Fibroblast of villous mesenchyme (primary cell): ENCODE measurements at places on chromosomes 12 and 14.
A peak's percentile ranks its signal among the peaks of the same experiment; 100 is the strongest.

- no peak for DNase-seq
These were observed 7.0 kb downstream of the DGKA start for GRCh38 chr12:55937981-55938380.

DNA sequence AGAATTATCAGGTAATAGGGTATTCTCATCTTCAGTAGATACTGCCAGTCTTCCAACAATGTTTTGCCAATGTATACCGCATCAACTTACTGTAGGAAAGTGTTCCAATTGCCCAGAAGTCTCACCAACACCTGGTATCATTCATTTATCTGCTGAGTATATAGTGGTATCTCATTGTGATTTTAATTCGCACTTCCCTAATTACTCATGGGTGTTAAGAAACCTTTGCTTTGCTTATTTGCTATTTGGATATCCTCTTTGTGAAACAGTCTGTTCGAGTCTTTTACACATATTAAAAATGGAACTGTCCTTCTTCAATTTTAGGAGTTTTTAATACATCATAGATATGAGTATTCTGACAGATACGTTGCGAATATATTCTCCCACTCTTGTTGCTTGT, 6.1 kb downstream of the TM7SF3 start:
- no peak for DNase-seq

DNA sequence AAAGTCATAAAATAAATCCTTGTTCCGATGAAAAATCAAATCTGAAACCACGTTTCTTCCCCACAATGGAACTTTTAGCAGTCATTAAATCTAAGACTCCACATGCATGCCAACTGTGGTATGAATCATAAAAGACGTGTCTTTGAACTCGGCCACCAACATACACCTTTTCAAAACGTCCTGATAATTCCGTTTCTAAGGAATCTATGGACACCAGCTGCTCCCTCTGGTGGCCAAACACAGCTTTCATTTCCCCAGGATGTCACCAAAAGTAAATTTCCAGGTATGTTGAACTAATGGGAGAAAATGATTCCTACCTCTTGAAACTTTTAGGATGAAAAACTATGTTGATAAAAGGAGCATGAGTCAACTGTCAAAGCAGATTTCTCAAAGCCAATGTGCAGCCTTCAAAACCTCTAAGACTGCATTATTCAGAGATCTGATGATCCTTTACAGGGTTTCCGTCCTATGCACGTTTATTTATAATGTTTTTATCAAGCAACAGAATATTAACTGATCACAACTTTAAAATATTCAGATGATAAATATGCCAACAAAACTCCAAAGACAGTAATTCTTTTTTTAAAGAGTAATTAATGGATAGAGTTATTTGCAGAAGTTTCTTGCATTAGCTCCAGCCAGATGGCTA, 96.2 kb downstream of the CIT start:
- peak; percentile 67 for DNase-seq

- no peak for DNase-seq
These were observed 67.9 kb upstream of the TMEM132D start for GRCh38 chr12:129971721-129972120.

DNA sequence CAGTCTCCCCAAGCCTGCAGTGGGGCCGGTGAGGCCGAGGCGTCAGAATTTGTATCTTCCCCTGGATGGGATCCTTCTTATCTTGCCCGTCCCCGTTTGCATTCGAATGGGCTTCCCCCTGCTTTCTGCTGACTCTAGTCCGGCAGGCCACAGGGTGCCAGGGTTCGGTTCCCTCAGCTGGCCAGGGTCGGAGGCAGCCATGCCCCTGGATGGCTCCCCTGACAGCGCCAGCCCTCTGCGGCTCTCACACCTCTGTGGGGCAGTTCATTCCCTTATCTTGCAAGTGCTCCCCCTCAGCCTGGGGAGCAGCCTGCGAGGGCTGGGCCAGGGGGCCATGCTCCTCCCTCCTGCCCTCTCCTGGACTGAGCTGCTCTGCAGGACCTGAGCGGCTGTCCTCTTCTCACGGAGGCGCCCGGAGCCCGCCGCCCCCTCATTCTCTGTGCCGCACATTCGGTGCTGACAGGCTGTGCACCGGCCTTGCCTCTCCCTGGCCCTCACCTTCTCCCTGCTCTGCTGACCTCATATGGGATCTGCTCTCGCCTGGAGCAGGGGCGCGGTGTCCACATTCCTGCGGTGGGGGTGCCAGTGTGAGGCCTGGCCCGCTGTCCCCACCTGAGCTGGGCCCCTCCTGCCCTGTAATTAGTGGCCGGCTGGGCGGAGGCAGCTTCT, 32.8 kb downstream of the KIF26A start:
- DNase-seq = no peak

GRCh38 chr12:31003861-31004640, 69.6 kb upstream of the DDX11 start:
- no peak for DNase-seq

DNA sequence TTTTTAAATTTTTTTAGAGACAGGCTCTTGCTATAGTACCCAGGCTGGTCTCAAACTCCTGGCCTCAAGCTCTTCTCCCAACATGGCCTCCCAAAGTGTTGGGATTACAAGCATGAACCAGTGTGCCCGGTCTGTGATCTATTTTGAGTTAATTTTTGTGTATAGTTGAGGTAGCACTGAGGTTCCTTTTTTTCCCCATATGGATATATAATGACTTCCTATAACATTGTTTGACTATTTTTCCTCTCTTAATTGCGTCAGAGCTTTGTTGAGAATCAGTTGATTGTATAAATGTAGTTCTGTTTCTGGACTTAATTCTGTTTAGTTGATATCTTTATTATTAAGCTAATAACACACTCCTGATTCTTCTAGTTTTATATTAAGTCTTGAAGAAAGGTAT, 8.6 kb upstream of the M6PR start:
- no peak for DNase-seq

DNA sequence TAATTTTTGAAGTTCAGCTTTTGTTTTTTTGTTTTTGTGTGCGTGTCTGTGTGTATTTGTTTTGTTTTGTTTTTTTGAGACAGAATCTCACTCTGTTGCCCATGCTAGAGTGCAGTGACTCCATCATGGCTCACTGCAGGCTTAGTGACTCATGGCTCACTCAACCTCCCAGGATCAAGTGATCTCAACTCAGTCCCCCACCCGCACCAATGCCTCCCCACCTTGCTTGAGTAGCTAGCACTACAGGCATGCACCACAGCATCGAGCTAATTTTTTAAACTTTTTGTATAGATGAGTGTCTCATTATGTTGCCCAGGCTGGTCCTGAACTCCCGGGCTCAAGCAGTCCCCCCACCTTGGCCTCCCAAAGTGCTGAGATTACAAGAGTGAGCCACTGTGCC, 981.4 kb downstream of the BCL11B start:
- DNase-seq = no peak

DNA sequence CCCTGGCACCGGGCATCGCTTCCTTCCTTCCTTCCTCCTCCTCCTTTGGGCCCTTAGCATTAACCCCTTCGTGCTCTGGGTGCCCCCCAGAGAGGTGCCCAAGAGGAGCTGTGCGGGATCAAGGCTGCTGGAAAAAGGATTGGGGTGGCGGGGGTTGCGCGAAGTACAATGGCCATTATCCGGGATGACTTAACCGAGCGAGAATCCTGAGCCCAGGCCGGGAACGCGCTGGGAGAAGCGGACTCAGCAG, 2.8 kb downstream of the DHH start:
- DNase-seq = no peak

- no peak for DNase-seq
These were observed 23.3 kb upstream of the GYS2 start for GRCh38 chr12:21627924-21628323.

DNA sequence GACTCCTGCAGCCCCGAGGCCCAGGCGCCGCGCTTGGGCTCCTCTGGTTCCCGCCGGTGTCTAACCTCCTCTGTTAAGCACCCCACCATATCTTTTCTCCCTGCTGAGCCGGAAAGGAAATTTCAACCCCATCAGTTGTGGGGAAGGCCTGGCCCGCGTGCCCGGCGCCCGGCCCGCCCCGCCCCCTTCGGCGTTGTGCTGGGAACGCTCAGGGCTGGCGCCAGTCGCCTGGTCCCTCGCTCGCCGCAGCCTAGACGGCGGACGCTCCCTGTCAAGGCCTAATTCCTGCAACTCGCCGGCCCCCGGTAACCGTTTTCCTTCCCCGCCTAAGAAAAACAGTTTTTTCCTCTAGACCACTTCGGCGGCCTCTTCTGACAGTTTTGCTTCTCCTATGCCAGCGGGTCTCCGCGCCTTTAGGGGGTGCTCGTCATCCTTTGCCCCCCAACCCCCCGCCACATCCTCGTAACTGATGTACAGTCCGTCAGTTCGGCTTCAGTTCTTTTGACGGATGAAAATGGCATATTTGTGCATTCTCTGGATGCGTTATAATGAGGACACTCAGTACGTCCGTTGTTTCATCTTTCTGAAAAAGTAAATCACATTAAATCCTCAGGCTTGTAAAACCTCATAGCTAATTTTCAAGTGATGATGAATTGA, 506 bp upstream of the NAP1L1 start:
- no peak for DNase-seq

DNA sequence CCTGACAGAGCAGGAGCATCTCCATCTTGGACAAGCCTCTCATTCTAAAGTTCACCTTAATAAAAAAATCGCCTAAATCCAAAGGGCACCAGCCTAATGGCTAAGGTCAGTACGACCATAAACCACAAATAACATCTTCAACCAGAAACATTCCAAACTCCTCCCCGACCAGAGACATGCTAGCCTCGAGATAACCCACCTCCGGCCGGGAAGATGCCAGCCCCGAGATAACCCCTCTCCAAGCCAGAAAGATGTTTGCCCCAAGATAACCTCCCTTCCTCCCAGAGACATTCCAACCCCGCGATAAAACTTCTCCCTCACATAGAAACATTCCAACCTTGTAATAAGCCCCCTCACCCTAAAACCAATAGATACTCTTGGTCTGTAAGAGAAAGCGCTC, 86.8 kb upstream of the PKP2 start:
- DNase-seq = no peak

GRCh38 chr12:51377099-51377984, 13.9 kb downstream of the GALNT6 start:
- no peak for DNase-seq

DNA sequence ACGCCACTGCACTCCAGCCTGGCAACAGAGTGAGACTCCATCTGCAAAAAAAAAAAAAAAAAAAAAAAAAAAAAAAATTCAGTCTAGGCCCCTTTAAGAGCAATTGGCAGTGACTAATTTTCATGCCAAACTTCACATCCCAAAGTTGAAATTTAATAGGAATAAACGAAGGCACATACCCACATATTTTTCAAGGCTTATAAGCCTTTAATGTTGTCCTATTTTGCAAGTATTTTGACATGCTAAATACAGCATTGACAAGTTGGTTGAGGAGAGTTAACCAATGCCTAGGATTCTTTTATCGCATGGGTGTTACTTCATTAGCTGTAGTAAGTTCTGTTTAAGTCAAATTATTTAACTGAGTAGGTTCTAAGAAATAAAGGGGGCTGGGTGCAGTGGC, 23.5 kb upstream of the HIP1R start:
- DNase-seq = no peak

DNA sequence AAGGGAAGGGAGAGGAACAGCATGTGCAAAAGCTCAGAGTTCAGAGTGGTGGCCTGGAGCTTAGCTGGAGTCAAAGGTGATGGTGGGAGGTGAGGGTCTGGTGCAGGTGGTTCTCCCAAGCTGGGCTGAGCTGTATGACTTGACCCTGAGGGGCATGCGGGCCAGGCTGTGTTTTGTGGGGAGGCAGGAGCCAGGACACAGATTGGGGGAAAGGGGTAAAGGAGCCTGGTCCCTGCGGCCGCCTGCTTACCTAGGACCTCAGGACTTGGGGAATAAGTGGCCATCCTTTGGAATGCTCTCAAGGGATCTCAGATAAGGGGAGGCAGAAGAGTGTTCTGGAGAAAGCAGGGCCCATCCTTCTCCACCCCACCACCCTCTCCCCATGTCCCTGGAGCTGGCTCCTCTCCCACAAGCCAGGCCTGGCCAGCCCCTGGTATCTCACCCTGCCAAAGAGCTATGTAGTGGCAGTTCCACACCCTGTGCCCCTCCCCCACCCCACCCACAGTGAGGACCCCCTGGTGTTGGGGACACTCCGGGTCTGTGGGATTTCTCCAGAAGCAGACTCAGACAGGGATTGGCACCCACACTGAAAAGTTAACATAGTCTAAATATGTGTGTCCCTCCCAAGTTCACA, 19.9 kb upstream of the CEP170B start:
- no peak for DNase-seq

DNA sequence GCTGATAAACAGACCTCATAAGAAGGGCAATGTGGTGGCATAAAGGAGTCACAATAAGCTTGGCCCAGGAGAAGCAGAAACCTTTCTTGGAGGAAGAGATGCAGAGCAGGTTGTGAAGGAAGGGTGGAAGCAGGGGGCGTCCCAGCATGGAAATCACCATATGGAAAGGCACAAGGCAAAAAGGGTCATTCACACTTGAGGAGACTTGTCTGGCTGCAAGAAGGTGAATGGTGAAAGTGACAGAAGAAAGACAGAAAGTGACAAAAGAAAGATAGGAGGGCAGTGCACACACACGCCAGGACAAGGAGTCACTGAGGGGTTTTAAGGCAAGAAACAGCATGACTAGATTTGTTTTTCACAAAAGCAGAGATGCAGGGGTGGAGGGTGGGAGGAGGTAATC, 38.3 kb downstream of the GALNT4 start:
- DNase-seq = no peak

GRCh38 chr12:129483111-129483893, 420.5 kb downstream of the TMEM132D start:
- no peak for DNase-seq

DNA sequence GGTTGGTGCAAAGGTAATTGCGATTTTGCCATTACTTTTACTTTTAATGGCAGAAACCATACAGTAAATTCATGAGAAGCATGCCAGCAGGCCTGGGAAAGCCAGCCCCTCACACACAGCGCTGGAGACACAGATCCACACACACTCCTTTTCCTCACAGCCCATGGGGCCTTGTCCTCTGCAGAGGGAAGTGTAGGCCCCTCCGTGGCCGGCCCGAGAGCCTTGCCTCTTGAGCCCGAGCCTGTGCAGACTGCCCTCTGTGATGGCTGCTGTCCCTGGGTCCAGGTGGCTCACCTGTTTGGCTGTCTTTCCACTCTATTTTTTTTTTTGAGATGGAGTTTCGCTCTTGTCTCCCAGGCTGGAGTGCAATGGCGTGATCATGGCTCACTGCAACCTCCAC, 39.3 kb downstream of the XRCC3 start:
- DNase-seq = no peak

DNA sequence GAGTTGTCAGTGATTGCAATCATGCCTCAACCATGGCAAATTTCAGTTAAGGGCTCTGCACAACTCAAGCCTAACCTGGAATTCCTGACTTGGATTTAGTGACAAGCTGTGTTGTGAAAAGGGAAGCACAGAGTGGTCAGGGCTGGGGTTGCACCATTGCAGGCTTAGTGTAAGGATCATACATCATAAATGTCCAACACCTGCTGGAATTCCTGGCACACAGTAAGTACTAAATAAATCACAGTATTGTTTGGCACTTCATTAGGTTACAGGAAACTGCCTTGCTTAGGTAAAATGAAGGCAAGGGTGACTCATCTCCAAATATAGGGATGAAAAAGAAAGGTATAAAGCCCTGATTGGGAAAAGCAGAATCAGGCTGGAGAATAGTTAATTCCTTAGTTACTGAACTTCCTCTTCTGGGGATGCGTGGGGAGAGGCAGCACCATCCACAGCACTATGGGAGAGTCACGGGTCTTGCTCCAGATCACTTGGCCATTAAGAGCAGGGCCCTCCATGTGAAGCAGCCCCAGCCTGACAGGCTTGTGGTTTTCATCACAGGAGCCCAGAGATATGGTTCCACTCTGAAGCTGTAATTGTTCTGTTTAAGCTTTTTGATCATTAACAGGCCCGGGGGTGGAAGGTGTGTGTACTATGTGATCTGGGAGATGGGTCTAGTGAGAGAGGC, 39.7 kb downstream of the SLC8A3 start:
- no peak for DNase-seq
